ENCODE measurements at places on chromosomes 11 and 22.

- DNase-seq = no peak
Observed at GRCh38 chr11:14312736-14313438, 46.1 kb downstream of the RRAS2 start.

DNA sequence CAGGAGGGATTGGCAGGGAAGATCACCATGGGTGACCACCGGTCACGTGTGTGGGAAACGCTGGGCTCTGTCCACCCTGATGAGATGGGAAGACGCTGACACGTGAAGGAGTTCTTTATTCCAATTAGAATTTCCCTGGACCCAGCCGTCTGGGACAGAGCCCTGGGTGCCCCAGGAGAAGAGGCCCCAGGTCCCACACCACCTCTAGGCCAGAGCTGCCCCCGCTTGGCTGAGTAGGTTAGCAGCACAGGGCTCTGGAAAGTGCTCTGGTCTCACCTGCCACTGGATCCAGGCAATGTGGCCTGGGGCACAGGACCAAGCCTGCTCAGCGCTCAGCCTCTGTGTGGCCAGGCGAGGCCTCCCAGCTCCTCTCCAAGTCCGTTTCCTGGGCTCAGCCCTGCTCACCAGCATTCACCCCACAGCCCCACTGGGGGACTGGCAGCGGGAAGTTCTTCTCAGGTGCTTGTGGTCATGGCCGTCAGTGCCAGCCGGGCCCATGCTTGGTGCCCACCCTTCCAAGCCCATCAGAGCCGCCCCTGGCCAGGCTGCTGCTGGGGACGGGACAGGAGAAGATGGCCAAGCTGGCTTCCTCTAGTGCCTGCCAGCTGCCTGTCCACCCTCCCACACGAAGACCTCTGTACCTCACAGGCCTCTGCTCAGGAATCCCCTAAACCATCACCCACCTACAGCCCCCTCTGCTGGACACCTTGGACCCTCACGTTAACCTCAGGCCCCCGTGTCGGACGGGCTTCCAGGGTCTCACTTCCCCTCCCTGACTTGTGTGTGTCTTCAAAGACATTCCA lies 62.5 kb upstream of the FGF3 start:
- DNase-seq = no peak

DNA sequence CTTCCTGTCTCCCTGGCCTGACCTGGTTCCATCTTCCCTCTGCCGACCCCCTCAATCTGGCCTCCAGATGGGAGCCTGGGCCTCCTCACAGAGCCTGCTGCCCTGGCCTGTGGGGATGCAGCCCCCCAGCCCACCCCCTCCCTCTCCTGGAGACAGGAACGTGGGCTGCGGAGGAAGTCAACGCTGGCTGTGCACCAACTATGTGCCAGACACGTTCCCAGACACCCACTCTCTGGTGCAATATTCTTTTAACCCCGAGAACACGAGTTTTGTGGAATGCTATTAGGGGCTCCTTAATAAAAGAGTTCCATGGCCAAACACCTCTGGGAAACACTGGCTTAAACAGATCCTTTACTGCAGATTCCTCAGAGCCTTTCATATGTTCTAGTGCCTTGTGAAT lies 15.9 kb downstream of the WNT11 start:
- DNase-seq = no peak

- DNase-seq = no peak
Observed at GRCh38 chr11:134267966-134268365, 8.2 kb upstream of the GLB1L3 start.

DNA sequence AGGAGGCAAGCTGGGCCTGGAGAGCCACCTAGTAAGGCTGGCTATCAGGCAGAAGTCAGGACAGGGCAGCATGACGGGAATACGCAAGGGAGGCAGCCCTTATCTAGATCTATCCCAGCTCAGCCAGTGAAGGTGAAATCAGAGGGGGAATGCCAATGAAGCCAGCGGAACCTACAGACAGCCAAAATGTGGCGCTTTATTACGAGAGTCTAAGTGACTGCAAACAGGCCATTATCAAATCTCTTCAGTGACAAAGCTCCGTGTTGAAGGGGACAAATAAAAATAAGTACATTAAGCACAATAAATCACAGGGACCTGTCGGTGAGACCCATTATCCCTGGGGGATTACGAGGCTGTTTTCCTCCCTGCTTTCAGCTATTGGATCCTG lies 22.8 kb downstream of the LARGE1 start:
- no peak for DNase-seq

GRCh38 chr22:20305894-20306645 lies 13.8 kb downstream of the DGCR6L start:
- DNase-seq = no peak

DNA sequence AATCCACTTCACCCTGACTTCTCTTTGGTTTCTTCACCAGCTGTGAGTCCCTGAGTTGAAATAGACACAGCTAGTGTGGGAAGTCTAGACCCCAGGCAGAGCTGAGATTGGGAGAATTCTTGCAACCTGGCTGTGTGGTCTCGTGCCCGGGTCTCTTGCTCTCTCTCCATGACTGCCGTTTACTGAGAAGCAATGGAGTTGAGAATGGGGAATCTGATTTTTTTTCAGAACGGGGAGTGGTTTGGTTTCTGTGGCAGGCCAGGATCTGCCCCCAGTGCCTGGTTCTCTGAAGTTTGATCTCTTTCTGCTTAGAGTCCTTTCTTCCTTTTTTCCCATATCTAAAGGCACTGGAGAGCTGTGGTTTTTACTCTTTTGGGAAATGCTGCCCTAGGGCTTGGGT lies 1.5 kb downstream of the SIDT2 start:
- no peak for DNase-seq

DNA sequence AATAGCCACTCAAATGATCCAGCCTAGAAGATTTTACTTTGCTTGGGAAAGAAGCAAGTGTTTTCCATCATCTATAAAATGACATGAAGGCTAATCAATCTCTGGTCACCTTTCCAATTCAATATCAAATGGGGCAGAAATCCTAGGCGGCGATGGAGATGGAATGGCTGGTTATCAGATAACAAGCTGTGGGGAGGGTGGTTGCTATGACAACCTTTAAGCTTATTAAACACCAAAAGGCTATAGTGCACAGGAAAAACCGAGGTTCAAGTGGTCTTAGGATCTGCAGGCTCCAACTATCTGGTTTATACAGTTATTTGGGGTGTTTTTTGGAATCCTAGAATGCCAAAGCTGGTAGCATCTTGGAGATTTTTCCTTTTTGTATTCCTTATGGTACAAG lies 13.9 kb upstream of the BSX start:
- no peak for DNase-seq

DNA sequence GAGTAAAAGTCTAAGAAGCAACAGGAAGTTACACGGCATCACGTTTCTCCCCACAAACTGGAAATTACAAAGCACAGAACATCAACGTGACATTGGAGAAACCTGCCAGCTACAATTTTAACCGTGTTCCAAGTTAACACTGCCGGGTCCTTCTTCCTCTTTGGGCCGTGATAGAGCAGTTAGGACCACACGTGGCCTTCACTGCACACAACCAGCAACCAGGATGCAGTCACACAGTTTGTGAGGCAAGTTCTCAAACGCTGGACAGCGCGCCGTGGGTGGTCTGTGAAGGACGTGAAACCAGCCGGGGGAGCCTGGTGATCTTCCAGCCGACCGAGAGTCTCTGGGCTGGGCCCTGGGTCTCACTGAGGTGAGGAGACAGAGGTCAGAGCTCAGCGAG lies 14.6 kb downstream of the C11orf21 start:
- no peak for DNase-seq

GRCh38 chr22:30865656-30866055 lies 102.9 kb downstream of the MORC2 start:
- no peak for DNase-seq

DNA sequence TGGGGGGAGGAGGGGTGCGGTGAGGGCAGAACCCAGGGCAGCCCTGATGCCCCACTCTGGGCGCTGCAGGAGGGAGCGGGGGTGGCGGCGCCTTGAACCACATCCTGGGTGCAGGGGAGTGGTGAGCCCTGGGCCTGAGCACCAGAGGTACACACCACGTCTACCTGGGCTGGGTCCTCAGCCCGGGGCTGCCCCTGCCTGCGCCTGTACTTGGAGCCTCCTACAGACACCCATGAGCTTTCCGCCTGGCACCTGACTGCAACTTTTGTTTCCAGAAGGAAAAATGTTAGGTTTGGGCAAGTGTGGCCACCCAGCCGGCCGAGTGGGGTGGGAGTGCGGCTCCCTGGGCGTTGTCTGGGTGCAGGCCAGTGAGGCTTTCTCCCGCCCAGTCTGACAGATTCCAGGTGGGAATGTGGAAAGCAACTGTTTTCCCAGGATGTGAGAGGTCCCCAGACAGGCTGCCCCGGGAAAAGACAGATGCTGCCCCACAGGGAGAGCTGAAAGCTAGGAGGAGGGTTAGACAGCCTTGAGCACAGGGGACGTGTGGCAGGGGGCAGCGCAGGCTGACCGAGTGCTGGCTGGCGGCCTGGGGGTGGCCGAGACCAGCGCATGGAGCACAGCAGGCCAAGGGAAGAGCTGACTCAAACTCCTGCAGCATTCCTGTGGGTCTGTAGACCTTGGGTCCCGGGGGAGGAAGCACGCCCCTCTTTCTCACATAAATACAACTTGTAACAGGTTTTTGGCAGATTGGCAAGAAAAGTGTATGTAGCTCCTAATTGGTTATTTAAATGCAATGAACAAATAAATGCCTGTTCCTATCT lies 44.1 kb downstream of the GNB1L start:
- no peak for DNase-seq

GRCh38 chr22:36480941-36481392 lies 473 bp downstream of the TXN2 start:
- no peak for DNase-seq

- no peak for DNase-seq
Observed at GRCh38 chr22:19836512-19836911, 18.2 kb downstream of the GNB1L start.

DNA sequence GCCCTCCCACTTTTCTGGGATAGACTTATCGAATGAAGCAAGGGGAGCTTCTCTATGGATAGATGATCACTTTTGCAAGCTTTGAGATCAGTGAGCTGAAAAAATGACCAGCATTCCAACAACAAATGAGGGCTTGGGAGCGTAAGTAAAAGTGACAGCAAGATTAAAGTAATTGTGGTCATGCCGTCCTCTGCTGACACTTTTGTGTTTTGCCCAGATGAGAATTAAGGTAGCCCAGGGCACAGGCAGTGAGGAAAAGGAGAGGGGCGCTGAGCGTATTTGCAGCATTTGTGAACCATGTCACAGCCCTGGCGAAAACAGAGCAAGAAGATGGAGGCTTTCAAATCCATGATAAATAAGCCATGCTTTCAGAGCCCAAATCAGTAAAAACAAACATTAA lies 24.6 kb upstream of the TMA7B start:
- no peak for DNase-seq

GRCh38 chr11:85762226-85762625 lies 48.7 kb downstream of the SYTL2 start:
- no peak for DNase-seq

- DNase-seq = no peak
Observed at GRCh38 chr11:117618302-117618981, 178.6 kb downstream of the DSCAML1 start.

- no peak for DNase-seq
Observed at GRCh38 chr22:25182131-25183110, 17.2 kb upstream of the CRYBB3 start.

DNA sequence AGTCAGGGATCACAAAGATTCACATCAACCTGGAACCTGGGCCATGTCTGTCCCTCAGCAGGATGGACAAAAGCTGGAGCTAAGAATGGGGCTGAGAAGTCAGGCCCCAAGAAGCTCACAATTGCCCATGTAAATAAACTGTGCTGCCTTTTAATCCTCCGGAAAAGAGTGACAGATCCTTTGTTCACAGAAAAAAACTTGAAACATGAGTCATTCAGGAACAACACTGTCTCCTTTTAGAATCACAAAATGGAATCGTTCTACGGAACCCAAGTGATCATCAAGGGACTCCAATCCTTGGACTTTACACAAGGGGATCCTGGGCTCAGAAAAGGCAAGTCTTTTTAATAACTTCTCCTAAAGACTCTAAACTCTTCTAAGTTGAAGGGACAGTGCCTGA lies 36.1 kb downstream of the RELT start:
- no peak for DNase-seq

DNA sequence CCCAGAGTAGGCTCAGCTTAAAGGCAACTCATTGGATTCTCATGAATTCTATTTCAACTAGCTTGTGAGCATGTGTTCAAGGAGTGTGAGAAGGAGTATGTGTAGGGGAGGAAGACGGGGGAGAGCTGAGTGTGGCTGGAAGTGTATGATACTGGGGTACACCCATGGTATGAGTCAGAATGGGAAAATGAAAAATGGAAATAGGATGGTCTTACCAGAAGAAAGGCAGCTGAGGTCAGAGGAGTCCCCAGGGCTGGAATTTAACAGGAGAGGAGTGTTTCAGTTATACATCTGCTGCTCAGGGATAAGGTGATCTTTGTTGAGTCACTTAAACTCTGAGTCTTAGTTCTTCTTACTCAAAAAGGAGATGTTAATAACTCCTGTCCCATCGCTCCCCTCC lies 6.7 kb upstream of the ADAMTS15 start:
- no peak for DNase-seq

GRCh38 chr22:35148381-35148780 lies 82.4 kb downstream of the ISX start:
- DNase-seq = no peak

DNA sequence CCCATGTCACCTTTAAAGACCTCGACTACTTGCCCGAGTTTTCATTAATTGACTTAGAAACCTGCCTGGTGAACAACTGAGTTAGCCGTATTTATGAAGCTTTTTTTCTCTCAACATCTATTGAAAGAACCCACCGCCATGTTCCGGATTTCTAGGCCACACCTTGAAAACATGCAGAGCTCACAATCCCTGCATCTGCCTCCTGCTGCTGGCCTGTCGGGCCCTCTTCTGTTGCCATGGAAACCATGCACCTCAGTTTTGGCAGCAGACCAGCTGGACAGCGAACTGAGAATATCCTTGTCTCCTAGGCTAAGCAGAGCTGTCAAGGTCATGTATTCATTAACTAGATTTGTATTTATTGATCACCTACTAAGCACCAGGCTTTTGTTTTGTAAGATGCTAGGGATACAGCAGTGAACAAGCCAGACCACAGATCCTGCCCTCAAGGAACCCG lies 4.3 kb upstream of the PATZ1 start:
- no peak for DNase-seq

DNA sequence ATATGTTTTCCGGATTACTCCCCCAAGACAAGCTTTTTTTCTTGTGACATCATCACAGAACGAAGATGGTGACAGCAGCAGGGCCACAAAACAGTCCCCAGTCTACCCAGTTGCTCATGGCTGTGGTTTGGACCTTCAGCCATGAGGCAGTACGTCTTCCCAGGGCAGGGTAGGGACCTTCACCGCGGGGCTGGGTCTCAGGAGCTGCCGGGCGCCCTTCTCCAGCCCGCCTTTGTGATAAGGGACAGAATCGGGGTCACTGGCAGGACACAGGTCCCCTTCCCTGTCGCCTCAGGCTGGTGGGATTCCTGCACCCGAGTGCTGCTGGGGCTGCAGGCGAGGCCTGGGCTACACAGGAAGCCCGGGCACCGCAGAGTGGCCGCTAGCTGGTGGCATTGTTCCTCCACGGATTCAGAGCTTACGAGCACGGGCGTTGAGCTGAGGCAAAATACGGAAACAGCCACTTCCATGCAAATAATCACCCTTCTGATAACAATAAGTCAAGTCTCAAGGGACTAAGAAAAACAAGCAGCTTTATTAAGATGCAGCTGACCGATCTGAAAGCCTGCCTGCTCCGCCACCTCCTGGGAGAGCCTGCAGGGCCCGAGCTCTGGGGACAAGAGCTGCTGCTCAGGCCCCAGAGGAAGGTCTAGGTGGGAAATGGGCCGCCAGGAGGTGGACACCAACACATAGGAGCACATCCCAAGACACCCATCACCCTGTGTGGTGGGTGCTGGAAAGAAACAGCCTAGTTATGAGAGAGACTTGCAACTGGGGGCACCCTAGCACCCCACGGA lies 12.3 kb downstream of the TBX1 start:
- DNase-seq = no peak
